ENCODE measurements at places on chromosomes 4 and X.

DNA sequence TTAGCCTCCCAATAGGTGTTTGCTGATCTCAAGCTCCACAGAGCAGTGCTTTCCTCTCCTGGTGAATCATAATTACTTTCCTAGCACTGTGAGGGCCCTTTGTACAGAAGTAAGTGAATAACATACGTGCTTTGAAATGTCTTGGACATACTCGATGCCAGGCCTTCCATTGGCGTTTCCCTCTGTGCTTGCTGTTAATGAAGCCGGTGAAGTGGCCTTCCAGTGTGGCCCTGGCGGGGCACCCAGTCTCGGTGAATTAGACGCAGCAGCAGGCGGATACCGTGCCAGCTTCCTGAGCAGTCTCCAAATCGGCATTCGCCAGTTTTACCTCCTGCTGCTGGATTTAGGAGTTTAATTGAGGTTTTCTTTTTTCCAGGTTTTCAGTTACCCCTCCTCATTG lies 132.3 kb downstream of the HMX1 start:
- DNase-seq: no peak

DNA sequence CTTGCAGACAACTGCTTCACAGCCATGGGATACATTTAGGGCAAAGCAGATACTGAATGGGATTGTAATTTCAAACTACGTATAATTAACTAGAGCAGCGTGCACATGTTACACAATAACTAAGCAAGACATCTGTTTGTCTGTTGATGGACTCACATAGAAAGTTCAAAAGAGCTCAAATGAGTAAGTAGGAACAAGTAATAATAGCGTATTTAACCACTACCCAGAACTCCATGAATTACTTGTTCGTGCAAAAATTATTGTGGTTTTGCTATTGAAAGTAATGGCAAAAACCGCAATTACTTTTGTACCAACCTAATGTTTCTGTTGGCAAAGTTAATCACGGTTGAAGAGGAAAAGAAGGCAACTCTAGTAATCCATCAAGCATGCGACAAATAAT lies 825.4 kb downstream of the PCDH18 start:
- DNase-seq: no peak

- DNase-seq: no peak
Observed at GRCh38 chr4:123671636-123672404, 275.2 kb downstream of the SPRY1 start.

DNA sequence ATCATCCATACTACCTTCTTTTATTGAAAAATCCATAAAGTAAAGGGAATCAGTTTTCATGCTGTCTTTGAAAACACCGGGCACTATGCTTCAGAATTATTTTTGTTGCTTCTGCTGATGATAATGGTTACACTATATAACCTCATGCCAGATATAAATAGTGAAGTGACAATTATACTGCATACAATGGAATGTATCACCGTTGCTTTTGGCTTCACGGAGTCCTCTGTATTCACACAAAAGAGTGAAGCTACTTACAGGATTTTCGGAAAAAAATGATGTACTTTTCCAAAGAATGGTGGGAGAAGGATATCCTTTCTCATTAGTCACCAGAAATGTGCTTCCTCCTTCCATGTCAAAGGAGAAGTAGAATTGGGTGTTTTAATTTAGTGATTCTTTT lies 159.1 kb upstream of the PITX2 start:
- DNase-seq: no peak

DNA sequence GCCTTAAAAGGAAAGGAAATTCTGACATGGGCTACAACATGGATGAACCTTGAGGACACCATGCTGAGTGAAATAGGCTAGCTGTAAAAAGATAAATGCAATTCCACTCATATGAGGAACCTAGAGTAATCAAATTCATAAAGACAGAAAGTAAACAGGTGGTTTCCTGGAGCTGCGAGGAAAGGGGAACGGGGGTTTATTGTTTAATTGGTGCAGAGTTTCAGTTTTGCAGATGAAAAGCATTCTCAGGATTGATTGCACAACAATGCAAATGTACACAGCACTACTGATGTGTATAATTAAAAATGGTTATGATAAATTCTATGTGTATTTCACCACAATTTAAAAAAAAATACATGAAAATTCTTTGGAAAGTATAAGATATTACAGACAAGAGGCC lies 24.0 kb downstream of the PLRG1 start:
- DNase-seq: no peak

GRCh38 chr4:10074767-10075105 lies 41.9 kb downstream of the WDR1 start:
- peak; percentile 33 for DNase-seq

DNA sequence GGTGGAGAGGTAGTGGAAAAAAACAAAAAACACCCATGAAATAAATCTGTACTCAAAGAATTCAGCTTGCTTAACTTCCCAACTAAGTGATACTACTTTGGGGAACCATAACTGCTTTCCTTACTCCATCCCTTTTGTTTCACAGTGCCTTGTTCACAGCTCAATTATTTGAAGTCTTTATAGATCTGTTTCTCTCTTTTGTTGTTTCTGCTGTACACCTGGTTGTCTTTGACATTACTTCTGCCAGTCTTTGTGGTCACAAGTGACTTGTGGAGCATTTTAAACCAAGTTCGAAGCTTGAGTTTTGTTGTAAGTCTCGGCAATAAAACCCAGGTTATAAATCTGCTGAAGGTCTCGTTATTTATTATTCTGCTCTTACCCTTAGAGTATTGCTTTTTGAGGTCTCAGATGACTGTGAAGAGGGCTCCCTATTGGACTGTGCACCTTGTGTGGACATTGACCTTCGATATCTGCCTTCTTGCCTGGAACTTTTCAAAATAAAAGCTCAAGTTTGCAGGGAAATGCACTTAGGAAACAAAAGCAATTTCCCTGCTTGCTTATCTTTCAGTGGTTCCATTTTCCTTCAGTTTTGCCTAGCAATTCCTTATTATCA lies 59.8 kb downstream of the ANK2 start:
- no peak for DNase-seq
